ENCODE measurements at places on chromosomes 1 and 21.

- no peak for DNase-seq
Measured at GRCh38 chr1:109816975-109817535, 53.3 kb upstream of the EPS8L3 start.

GRCh38 chr1:214391873-214392645, 111.1 kb downstream of the SMYD2 start:
- no peak for DNase-seq

- DNase-seq, result peak; percentile 67
Measured at GRCh38 chr1:7616076-7616832, 154.8 kb upstream of the VAMP3 start.

DNA sequence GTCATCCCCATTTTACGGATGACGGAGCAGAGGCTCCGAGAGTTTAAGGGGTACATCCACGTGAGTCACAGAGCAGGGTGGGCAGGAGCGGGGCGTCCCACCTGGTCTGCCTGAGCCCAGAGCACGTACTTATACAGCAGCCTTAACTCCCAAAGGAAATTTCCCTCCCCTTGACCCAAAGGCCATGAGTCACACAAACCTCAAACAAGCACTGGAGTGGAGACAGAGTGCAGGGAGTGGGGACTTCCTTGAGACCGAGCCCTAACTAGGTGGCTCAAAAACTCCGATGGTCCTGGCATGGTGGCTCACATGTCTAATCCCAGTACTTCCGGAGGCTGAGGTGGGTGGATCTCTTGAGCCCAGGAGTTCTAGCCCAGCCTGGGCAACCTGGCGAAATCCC, 141.6 kb upstream of the KLHDC7A start:
- no peak for DNase-seq

GRCh38 chr1:65412256-65412983, 8.0 kb upstream of the LEPR start:
- peak; percentile 93 for DNase-seq

- DNase-seq, result no peak
Measured at GRCh38 chr1:201260648-201261311, 22.5 kb upstream of the PKP1 start.

GRCh38 chr1:156508205-156508954, 7.8 kb upstream of the MEF2D start:
- DNase-seq, result peak; percentile 17

DNA sequence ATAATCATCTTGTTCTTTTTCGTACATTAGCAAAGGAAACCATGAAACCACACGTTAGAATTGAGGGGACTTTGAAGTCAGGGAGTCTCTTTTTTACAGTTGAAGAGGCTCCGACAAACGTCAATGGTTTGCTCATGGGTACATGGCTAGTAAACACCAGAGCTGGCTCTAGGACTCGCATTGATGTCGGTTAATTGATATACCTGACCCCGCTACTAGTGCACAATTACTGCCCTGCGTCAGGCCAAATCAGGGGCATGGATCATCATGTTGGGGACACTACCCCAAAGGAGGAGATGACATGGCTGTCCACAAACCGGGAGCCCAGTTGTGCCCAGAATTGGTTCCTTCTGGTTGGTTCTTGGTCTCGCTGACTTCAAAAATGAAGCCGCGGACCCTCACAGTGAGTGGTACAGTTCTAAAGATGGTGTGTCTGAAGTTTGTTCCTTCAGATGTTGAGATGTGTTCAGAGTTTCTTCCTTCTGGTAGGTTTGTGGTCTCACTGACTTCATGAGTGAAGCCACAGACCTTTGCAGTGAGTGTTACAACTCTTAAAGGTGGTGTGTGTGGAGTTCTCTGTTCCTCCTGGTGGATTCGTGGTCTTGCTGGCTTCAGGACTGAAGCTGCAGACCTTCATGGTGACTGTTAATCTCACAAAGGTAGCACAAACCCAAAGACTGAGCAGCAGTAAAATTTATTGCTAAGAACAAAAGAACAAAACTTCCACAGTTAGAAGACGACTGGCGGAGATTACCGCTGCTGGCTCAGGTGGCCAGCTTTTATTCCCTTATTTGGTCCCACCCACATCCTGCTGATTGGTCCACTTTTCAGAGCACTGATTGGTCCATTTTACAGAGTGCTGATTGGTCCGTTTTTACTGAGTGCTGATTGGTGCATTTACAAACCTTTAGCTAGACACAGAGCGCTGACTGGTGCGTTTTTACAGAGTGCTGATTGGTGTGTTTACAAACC, 126.9 kb upstream of the ERRFI1 start:
- DNase-seq, result no peak

DNA sequence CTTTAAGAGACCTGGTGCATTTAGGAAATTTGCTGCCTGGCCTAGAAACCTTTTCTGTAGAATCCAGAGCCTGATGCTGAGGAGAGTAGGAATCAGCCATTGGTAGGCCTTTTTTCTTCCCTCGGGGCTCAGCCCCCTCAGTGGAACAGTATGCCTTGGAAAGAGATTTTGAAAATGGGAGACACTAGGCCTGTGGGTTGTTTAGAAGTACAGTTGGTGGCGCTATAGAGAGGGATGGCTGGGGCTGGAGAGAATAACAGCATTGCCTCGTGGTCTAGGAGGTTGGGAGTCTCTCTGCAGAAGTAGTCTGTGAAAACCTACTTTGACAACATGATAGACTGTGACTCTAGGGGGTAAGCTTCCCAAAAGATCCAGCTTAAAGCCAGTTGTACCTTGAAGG, 8.2 kb downstream of the KIF2C start:
- DNase-seq, result peak; percentile 30

- DNase-seq, result no peak
Measured at GRCh38 chr1:183607322-183607980, 17.2 kb upstream of the NCF2 start.

GRCh38 chr1:23478896-23479665, 4.9 kb downstream of the ASAP3 start:
- no peak for DNase-seq

DNA sequence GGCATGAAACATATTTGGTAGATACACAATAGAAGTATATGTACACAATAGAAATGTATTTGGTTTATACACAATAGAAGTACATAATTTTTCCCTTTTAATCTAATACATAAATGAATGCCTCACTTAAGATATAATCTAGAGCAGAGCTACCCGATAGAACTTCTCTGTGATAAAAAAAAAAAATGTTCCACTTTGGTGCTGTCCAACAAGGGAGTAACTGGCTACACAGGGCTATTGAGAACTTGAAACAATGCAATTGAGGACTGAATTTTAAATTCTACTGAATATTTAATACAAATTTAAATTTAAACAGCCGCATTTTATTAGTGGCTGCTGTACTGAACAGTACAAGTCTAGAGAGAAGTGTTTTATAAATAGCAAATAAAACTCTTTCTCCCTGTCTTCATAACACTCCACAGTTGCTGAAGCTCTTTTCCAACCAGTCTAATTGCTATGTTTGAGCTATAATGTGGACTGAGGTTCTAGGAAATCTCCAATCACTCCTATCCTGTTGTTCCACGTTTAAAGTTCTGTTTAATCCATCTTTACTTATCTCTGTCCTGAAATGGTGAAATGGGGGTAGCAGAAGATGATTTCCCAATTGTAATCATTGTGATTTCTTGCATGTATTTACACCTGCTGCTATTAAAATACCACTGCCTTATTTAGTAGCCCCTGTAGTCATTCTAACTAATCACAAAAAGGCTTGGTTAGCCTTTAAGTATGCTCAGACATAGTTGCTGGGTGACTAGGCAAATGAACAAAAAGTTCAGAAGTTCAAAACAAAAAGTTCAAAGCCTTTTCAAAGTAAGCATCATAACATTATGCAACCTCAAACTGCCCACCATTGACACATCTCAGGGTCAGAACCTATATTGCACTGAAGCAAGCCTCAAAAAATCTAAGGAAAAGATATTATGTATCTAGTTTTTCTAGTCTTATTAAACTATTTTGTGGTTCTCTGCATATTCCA, 192.3 kb upstream of the C1orf87 start:
- no peak for DNase-seq

DNA sequence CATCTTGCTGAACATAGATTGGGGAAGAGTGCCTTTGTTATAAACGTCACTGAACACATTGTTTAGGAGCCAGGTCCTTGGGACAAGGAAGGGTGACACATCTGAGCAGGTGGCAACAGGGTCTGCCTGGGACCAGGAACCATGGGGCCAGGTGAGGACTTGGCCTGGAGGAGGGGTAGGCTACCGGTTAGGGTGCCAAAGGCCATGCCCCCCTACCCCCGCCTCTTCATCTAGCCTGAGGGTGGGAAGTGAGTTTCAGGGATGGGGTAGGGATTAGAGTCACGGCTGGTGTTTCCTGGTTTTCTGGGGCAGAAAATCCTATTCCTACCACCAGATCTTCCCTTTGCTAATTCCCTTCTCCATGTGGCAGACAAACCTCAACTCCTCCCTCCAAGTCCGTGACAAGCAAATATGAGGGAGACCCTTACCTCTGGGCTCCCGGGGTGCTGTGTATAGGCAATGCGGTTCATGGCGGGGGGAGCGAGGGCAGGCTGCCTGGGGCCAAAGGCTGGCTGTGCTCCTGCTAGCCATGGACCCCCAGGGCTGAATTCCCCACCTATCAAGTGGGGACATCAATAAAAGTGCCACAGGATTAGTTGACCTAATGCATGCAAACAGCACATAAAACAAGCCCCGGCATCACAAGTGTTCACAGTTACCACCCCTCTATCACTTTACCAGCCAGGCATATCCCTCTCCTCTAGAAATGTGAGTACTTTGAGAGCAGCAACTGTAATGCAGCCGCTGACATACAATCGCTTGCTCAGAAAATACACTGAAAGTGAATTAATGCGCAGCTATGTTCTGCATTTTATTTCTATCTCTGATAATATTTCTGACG, 14.5 kb downstream of the CD247 start:
- no peak for DNase-seq
